Esophagus squamous epithelium (tissue), 5 donors: ENCODE measurements at places on chromosomes 13 and 19. TPM values are rescaled to one million over a fixed set of nuclear protein-coding genes. Genes with fewer than 3 reads are reported as not detected.

CRX gene
- not detected for total RNA-seq

GRCh38 chr13:66492479-66492878, 737.7 kb downstream of the PCDH9 start:
- H3K27ac ChIP-seq = no peak overlapping the region
- no peaks in the 10 kb centered on the region for H3K36me3 ChIP-seq
- no peaks in the 10 kb centered on the region for H3K27me3 ChIP-seq
- no peaks in the 10 kb centered on the region for H3K4me1 ChIP-seq
- H3K4me3 ChIP-seq = no peak overlapping the region

- H3K27me3 ChIP-seq = no peaks in the 10 kb centered on the region
- no peaks in the 10 kb centered on the region for H3K36me3 ChIP-seq
- no peak overlapping the region for H3K4me3 ChIP-seq
- peaks cover 8% of the 10 kb centered on the region for H3K4me1 ChIP-seq
- H3K27ac ChIP-seq = no peak overlapping the region
- no peak for DNase-seq
Measured at GRCh38 chr19:39318690-39319089, 2.0 kb downstream of the LRFN1 start.

GRCh38 chr13:38223089-38223488, 126.6 kb upstream of the UFM1 start:
- DNase-seq = no peak
- no peak overlapping the region for H3K27ac ChIP-seq
- no peaks in the 10 kb centered on the region for H3K4me1 ChIP-seq
- H3K4me3 ChIP-seq = no peak overlapping the region
- no peaks in the 10 kb centered on the region for H3K36me3 ChIP-seq

DNA sequence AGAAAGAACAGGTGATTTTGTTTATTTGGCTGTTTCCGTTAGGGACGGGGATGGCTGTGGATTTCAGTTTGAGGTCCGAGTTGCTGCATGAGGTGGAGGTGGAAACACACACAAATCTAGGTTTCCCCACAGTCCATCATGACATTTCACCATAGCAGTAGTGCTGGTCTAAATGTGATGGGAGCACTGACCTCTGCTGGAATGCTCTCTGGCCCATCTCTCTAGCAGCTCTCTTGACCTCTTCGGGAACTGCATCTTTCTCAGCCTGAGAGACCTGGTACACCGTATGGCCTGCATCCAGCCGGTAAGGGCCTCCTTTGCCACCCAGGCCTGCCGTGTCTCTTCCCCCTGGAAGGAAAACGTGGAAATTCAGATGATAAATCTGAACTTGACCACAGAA, 154.0 kb downstream of the RGCC start:
- no peaks in the 10 kb centered on the region for H3K36me3 ChIP-seq
- no peaks in the 10 kb centered on the region for H3K4me1 ChIP-seq
- H3K27me3 ChIP-seq = no peaks in the 10 kb centered on the region
- DNase-seq = no peak
- H3K27ac ChIP-seq = no peak overlapping the region

- H3K4me3 ChIP-seq = peak within 1 kb of the TSS; percentile 96
- peaks cover 47% of the 10 kb centered on the region for H3K4me1 ChIP-seq
Measured at GRCh38 chr19:8321067-8321985, at the start of the genes NDUFA7 and RPS28. NDUFA7 (minus strand) TSS chr19:8321375; CDS start chr19:8321358, 17 bp downstream. RPS28 (plus strand) TSS chr19:8321496; CDS start chr19:8321531, 35 bp downstream.

WDR88 gene
- not detected for total RNA-seq

MARK4 gene
- total RNA-seq = 6.4 TPM

- no peaks in the 10 kb centered on the region for H3K4me1 ChIP-seq
- no peak overlapping the region for H3K27ac ChIP-seq
- DNase-seq = no peak
- H3K4me3 ChIP-seq = no peak overlapping the region
- no peaks in the 10 kb centered on the region for H3K36me3 ChIP-seq
Measured at GRCh38 chr13:71830736-71831135, 36.3 kb downstream of the DACH1 start.

GRCh38 chr19:16265205-16265604, 59.4 kb upstream of the KLF2 start:
- H3K27ac ChIP-seq = no peak overlapping the region
- no peak overlapping the region for H3K4me3 ChIP-seq
- H3K4me1 ChIP-seq = peaks cover 5% of the 10 kb centered on the region
- no peak for DNase-seq

GRCh38 chr19:13071444-13072187, 31.0 kb downstream of the LYL1 start:
- H3K36me3 ChIP-seq = peaks cover 7% of the 10 kb centered on the region
- H3K27ac ChIP-seq = peak overlapping the region; percentile 41
- H3K27me3 ChIP-seq = no peaks in the 10 kb centered on the region
- peaks cover 22% of the 10 kb centered on the region for H3K4me1 ChIP-seq

CYP2F1 gene
- total RNA-seq = 1.6 TPM

DNA sequence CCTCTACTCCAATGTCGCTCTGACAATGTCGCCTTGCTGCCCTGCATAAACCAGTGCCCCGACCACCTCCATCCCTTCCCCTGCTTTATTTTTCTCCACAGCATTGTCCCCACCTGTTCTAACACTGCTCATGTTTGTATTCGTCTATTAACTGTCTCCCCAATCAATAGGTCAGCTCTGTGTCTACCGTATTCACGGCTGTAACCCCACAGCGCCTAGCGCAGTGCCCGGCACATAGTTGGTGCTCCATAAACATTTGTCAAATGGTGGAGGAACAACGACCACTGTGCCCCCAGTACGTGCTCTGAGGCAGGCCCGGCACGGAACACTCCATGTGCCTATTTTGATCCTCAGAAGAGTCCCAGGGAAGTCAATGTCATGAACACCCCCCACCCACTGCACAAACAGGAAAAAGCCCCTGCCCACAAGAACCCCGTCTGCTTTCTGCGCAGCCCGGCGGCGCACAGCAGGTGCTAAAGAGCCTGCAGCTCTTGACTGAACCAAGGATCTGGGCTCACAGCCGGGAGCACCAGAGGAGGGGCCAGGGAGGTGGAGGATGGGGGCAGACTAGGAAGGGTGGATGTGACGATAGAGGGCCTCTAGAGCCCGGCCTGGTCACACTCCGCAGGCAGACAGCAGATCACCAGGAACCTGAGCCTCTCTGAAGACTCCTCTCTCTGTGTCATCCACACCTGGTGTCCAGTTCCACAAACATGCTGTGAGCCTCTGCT, 1.8 kb upstream of the CEACAM16 start:
- no peak for DNase-seq
- no peak overlapping the region for H3K27ac ChIP-seq
- H3K4me1 ChIP-seq = peaks cover 4% of the 10 kb centered on the region
- H3K27me3 ChIP-seq = no peaks in the 10 kb centered on the region

DNA sequence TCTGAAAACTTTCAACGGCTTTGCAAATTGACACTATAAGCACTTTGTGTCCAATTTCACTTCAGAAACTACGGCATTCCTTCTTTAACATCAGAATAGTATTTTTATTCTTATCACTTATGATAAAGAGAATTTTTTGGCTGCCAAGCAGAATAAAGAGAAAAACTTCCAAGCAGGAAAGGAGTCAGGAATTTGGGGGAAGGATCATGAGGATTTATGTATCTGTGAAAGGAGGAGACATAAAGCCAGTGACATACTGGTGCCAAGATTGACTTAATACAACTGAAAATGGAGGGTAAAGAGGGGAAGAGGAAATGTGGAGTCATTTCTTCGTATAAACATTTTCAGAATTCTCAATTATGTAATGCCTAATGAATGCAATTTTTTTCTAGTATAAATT, 94.7 kb downstream of the RBM26 start:
- H3K27me3 ChIP-seq = no peaks in the 10 kb centered on the region
- no peak for DNase-seq
- no peak overlapping the region for H3K27ac ChIP-seq
- H3K4me1 ChIP-seq = peaks cover 7% of the 10 kb centered on the region

GRCh38 chr13:80386592-80386991, 45.7 kb upstream of the SPRY2 start:
- DNase-seq = no peak
- H3K4me3 ChIP-seq = no peak overlapping the region
- H3K27ac ChIP-seq = no peak overlapping the region
- no peaks in the 10 kb centered on the region for H3K36me3 ChIP-seq

DNA sequence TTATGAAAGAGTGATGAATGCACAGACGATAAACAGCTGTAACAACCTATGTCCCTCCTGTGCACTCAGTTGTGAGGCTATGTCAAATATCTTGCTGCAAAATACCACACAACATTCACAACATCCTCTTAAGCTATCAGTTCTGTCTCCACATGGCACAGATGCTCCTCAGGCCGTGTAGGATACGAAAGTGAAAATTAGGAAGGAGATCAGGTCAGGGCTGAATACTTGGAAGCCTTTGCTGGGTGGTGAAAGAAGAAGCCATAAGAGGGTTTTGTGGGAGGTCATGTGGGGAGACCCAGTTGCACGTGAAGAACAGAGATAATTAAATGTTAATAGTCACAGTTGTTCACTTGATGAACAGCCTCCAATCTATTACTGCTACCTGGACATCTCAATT, 58.9 kb downstream of the RXFP2 start:
- no peak overlapping the region for H3K4me3 ChIP-seq
- H3K4me1 ChIP-seq = no peaks in the 10 kb centered on the region
- H3K36me3 ChIP-seq = no peaks in the 10 kb centered on the region
- H3K27me3 ChIP-seq = no peaks in the 10 kb centered on the region
- H3K27ac ChIP-seq = no peak overlapping the region
- DNase-seq = no peak

KLK12 gene
- 16.2 TPM for total RNA-seq

FFAR1 gene
- not detected for total RNA-seq

- DNase-seq = peak; percentile 9
- no peaks in the 10 kb centered on the region for H3K36me3 ChIP-seq
- H3K27ac ChIP-seq = peak overlapping the region; percentile 85
- peak overlapping the region; percentile 69 for H3K4me3 ChIP-seq
- H3K4me1 ChIP-seq = peaks cover 27% of the 10 kb centered on the region
- H3K27me3 ChIP-seq = peaks cover 18% of the 10 kb centered on the region
Measured at GRCh38 chr13:31846182-31846938, 107.0 kb downstream of the RXFP2 start.

GRCh38 chr13:44938854-44939253, 50.4 kb downstream of the NUFIP1 start:
- H3K27me3 ChIP-seq = no peaks in the 10 kb centered on the region
- no peak for DNase-seq
- H3K4me3 ChIP-seq = no peak overlapping the region
- no peak overlapping the region for H3K27ac ChIP-seq
